ENCODE measurements at places on chromosomes 12 and 14.

GRCh38 chr12:64893961-64894360, 69.5 kb downstream of the TBC1D30 start:
- DNase-seq = no peak

GRCh38 chr14:35332517-35333263, 40.5 kb downstream of the PSMA6 start:
- peak; percentile 48 for DNase-seq

GRCh38 chr14:100818221-100818699, 7.7 kb upstream of the MEG3 start:
- DNase-seq = no peak

GRCh38 chr14:96135285-96135684, 69.4 kb upstream of the BDKRB2 start:
- no peak for DNase-seq

GRCh38 chr14:91058042-91058581, 2.3 kb downstream of the RPS6KA5 start:
- DNase-seq = no peak

- DNase-seq = no peak
Observed at GRCh38 chr12:128811806-128812205, 12.0 kb downstream of the SLC15A4 start.

DNA sequence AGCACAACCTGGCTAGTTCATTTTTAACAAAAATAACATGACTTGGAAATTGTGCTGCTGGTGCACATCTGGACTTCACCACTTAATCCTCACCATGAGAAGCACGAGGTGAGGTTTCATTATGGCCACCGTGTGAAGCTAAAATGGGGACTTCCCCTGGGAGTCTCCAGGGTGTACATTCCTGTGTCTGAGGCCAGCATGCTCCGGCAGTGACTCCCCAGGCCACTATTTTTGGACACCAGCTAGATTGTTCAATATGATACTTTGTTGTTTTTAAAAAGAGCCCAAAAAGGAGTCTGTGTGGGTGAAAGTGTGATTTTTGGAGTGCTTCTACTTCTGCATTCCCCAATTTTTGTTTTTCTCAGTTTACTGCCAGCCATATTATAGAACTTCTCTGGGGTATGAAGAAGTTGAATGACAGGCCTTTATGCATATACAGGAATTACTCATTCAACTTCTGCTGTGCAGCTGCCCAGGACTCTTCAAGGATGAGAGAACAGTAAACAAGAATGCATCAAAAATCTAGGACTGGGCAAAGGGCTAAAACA, 16.9 kb upstream of the AICDA start:
- DNase-seq = no peak

All from stimulated activated CD4-positive, alpha-beta T cell treated with anti-CD3 and anti-CD28 coated beads, Interleukin-12 subunit alpha, Interleukin-12 subunit beta, amount 100 ng/mL, for 24 hours (primary cell).